ENCODE measurements at places on chromosomes 11 and 22.
A peak's percentile ranks its signal among the peaks of the same experiment; 100 is the strongest.

GRCh38 chr11:66228521-66228920 lies 39.9 kb upstream of the RAB1B start:
- H3K36me3 ChIP-seq = peaks cover 46% of the 10 kb centered on the region
- H3K27ac ChIP-seq = no peak overlapping the region
- H3K4me1 ChIP-seq = no peaks in the 10 kb centered on the region
- H3K4me3 ChIP-seq = no peak overlapping the region

- H3K27me3 ChIP-seq = no peaks in the 10 kb centered on the region
- DNase-seq = no peak
- H3K4me3 ChIP-seq = no peak overlapping the region
- no peak overlapping the region for H3K27ac ChIP-seq
Measured at GRCh38 chr11:17272801-17273200, 3.7 kb upstream of the NUCB2 start.

GRCh38 chr11:87778357-87778756 lies 396.9 kb downstream of the RAB38 start:
- H3K4me3 ChIP-seq = no peak overlapping the region
- no peaks in the 10 kb centered on the region for H3K36me3 ChIP-seq
- no peaks in the 10 kb centered on the region for H3K4me1 ChIP-seq
- no peak overlapping the region for H3K27ac ChIP-seq
- no peak for DNase-seq

GRCh38 chr11:1493650-1494244 lies 7.2 kb upstream of the MOB2 start:
- H3K36me3 ChIP-seq = no peaks in the 10 kb centered on the region
- no peak overlapping the region for H3K27ac ChIP-seq
- H3K27me3 ChIP-seq = no peaks in the 10 kb centered on the region
- no peak for DNase-seq

GRCh38 chr22:26524870-26525269 lies 12.6 kb upstream of the TFIP11 start:
- H3K27me3 ChIP-seq = no peaks in the 10 kb centered on the region
- H3K4me1 ChIP-seq = peaks cover 11% of the 10 kb centered on the region
- H3K36me3 ChIP-seq = no peaks in the 10 kb centered on the region

GRCh38 chr11:64185175-64185692 lies 737 bp upstream of the STIP1 start:
- H3K4me3 ChIP-seq = peak overlapping the region; percentile 77
- H3K36me3 ChIP-seq = peaks cover 4% of the 10 kb centered on the region
- peak overlapping the region; percentile 85 for H3K27ac ChIP-seq
- H3K4me1 ChIP-seq = peaks cover 25% of the 10 kb centered on the region
